Neural crest cell (in vitro differentiated cells): ENCODE measurements at places on chromosomes 16 and 17. TPM values are rescaled to one million over a fixed set of nuclear protein-coding genes. Genes with fewer than 3 reads are reported as not detected.

The XYLT2 gene
- 23.4 and 26.5 TPM in 2 replicates for total RNA-seq

DNA sequence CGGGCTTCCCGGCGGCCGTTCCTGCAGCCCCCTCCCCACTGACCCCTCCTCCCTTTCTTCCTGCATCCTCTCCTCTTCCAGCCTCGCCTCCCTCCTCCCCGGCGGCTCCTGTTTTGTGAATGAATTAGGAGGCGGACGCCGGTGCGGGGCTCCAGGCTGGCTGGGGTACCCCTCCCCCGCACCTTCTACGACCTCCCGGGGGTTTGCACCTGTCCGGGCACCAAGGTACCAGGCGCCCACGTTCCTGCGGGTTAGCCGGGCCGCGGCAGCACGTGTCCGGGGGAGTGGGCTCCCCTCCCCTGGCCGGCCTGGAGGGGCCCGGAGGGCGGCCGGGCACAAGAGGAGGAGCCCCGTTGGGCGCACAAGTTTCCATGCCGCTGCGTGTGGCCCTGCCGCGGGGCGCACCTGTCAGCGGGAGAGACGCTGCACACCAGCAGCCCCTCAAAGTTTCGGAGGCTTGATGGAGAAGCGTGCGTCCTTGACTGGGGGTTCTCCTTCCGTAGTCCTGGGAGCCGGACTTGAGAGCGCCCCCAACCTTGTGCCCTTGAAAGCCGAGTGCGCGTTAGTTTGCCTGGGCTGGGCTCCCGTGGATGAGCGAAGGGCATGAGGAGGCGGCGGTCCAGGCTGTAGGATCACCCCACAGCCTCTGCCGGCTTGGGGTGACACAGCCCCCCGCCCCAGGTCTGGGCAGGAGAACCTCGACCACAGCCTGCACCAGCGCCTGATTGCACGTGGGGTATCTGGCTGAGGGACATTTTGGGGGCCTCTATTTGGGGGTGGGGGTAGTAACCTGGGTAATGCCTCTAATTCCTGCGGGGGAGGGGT lies 1.2 kb downstream of the HAS3 start:
- H3K27me3 ChIP-seq = peaks cover 51% of the 10 kb centered on the region
- H3K4me1 ChIP-seq = peaks cover 20% of the 10 kb centered on the region
- H3K36me3 ChIP-seq = peaks cover 6% of the 10 kb centered on the region
- H3K4me3 ChIP-seq = peak overlapping the region; percentile 86
- H3K27ac ChIP-seq = no peak overlapping the region

DNA sequence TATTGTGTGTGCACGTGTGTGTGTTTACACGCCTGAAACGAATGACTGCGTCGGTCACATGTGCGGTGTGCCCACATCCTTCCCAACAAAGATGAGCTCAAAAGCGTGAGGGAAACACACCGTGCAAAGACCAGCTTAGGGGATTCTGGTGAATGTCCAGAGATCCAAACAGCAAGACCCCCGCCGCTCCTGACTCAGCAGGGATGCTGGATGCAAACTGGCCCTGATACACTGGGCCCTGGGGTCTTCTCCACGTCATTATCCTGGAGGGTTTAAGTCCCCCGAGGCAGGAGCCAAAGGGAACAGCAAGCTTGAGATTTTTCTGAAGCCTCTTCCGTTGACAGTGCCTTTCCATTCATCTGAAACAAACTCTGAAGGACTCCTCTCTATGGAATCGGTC lies 59.2 kb downstream of the TBC1D16 start:
- no peaks in the 10 kb centered on the region for H3K27me3 ChIP-seq
- DNase-seq = no peak
- no peak overlapping the region for H3K4me3 ChIP-seq

- peaks cover 2% of the 10 kb centered on the region for H3K4me1 ChIP-seq
- peak overlapping the region; percentile 35 for H3K27ac ChIP-seq
- H3K4me3 ChIP-seq = no peak overlapping the region
- peaks cover 7% of the 10 kb centered on the region for H3K36me3 ChIP-seq
These were observed 12.3 kb upstream of the TMEM170A start for GRCh38 chr16:75476817-75477216.

The GNG13 gene
- not detected in 2 replicates for total RNA-seq

The SMCR8 gene
- 20.2 and 20.8 TPM in 2 replicates for total RNA-seq

DNA sequence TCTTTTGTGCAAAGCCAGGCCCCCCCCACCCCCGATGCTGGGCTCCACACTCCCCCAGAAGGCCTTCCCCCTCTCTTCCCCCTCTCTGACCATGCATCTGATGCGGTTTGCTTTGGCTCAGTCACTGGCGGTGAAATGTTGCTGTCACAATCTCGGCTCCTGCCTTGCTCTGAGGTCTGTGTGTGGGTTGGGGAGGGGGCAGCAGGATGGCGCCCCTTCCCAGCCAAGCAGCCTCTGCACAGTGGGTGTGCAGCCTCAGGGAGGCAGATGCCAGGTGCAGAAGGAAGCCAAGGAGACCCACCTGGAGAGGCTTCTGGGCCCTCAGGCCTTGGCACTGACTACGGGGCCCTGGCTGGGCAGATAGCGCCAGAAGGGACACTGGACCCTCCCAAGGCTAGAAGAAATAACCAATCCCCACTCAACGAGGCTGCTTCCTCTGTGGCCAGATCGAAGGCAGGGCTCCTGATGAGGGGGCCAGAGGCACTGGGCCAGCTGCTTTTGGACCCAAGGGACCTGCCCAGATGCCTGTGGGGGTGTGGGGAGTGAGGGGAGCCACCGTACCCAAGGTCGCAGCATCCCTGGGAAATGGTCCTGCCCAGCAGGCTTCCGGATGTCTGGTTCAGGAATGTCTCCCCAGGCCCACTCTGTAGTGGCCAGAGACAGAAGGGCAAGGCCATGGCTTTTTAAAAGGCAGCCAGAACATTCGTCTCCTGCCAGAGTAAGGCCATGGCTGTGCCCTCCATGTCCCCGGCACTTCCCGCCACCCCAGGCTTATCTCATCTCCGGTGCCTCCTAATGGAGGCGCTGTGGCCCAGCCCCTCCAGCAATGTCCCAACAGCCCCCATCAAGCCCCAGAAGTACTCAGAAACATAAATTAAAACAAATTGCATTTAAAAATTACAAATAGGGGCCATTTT lies 43.4 kb upstream of the SLC38A10 start:
- H3K4me3 ChIP-seq = peak overlapping the region; percentile 90
- peaks cover 13% of the 10 kb centered on the region for H3K27me3 ChIP-seq
- peaks cover 8% of the 10 kb centered on the region for H3K36me3 ChIP-seq
- peaks cover 31% of the 10 kb centered on the region for H3K4me1 ChIP-seq

The HS3ST3A1 gene
- total RNA-seq = 14.7 and 15.0 TPM in 2 replicates

The CCDC144A gene
- 1.3 and 1.6 TPM in 2 replicates for total RNA-seq

The MRPL12 gene
- 106 TPM in 2 replicates for total RNA-seq

The TPSAB1 gene
- not detected in 2 replicates for total RNA-seq

The TEX19 gene
- 0.20 and 0.23 TPM in 2 replicates for total RNA-seq

GRCh38 chr17:37274461-37274860 lies 101.3 kb upstream of the C17orf78 start:
- peaks cover 19% of the 10 kb centered on the region for H3K36me3 ChIP-seq
- H3K4me1 ChIP-seq = peaks cover 15% of the 10 kb centered on the region
- H3K27me3 ChIP-seq = no peaks in the 10 kb centered on the region
- no peak for DNase-seq
- H3K27ac ChIP-seq = no peak overlapping the region
- no peak overlapping the region for H3K4me3 ChIP-seq

The CACNG3 gene
- not detected in 2 replicates for total RNA-seq

DNA sequence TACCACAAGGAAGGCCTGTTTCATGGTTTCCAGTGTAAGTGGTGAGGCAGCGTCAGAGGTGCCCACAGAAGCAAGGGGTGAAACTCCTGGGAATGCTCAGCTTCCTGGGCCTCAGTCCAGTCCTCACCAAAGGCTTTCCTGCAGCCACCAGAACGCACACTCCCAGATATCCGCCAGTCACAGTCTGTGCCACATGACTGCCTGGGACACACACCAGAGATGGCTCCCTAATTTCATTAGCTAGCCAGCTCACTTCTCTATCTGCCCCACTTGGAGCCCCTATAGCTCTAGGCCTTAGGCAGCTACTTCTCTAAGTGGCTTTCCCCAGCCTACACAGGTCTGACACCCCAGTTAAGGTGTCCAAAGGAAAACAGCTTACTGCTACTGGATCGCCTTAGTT lies 77.0 kb downstream of the CYTH1 start:
- H3K4me3 ChIP-seq = no peak overlapping the region
- peaks cover 6% of the 10 kb centered on the region for H3K4me1 ChIP-seq
- DNase-seq = no peak
- no peaks in the 10 kb centered on the region for H3K27me3 ChIP-seq

DNA sequence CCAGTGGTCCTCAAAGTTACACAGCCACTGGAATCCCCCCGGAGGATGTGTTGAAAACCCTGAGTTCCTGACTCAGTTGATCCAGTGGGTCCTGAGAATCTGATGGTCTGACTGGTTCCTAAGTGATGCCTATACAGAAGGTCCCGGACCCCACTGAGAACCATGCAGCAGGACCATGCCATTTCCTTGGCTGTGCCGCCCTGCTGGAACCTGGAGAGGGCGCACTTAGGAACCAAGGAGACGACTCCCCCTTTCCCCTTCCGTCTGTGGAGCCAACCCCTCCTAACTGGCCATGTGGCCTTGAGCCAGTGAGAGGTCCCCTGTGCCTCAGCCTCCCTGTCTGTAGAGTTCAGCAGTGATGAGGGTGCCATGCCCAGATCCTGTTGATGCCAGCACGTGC lies 22.0 kb downstream of the C16orf74 start:
- H3K27me3 ChIP-seq = peaks cover 2% of the 10 kb centered on the region
- peak overlapping the region; percentile 27 for H3K27ac ChIP-seq
- H3K36me3 ChIP-seq = no peaks in the 10 kb centered on the region
- H3K4me3 ChIP-seq = no peak overlapping the region
- DNase-seq = no peak

DNA sequence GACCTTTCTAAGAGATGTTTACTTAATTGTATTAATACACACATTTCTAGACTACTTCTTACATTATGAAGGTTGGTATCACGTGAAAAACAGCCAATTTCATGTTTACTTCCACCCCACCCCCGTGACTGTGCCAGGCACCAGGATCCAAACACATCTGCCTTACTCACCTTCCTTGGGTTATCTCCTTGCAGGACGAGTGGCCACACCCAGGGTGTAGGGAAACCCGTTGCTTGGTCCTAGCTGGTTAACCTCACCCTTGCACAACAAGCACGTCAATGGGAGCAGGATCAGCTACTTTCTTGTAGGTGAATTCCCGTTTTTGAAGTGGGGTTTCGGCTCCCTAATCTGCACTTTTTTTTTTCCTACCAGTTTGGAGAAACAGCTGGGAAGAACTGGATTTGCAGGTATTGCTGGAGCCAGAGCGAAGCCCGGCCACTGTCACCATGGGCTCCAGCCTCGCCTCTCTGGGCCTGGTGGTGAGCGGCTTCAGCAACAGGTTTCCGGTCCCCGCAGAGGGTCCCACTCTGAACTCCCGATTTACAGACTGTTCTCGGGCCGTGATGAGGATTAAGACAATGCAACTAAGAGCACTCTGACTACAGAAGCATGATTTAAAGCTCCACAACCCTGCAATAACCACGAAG lies 2.1 kb upstream of the UBB start:
- H3K27me3 ChIP-seq = peaks cover 4% of the 10 kb centered on the region
- peaks cover 24% of the 10 kb centered on the region for H3K36me3 ChIP-seq
- H3K4me3 ChIP-seq = peak overlapping the region; percentile 13
- DNase-seq = no peak
- no peak overlapping the region for H3K27ac ChIP-seq

The ANKRD40 gene
- 62.0 and 64.0 TPM in 2 replicates for total RNA-seq
